ENCODE measurements at places on chromosomes 5 and 9.

DNA sequence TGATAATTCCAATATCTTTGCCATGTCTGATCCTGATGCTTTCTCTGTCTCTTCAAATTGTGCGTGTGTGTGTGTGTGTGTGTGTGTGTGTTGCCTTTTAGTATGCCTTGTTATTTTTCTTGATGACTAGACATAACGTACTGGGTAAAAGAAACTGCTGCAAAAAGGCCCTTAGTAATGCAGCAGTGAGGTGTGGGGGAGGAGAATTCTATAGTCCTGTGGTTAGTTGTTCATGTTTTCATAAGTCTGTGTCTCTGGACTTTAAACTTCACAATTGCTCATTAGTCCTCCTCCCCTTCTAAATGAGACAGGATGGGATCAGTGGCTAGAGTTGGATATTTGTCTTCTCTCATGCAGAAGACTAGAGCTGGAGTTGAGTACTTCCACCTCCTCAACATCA lies 346.2 kb upstream of the IRX1 start:
- DNase-seq: no peak

DNA sequence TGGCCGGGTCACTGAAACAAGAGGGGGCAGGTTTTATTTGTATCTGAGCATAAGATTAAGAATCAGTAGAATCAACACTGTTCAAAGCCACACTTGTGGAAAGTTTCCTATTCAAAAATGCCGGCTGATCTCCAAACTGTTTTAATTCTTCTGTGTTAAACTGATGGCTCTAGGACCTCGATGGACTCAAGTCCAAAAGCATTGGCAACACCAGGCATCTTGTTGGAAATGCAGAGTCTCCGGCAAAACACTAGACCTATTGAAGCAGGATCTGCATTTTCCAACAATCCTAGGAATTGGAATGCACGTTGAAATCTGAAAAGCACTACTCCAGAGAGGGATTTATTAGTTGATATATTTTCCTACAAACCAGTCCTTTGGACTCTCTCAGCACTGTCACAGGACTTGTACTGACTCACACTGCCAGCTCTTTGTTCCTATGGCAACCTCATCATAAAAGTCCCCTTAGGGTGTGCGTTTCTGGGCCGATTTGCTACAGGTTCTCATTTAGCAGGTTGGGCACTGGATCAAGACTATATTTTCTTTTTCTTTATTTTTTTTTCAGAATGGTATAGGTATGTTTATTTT lies 48.1 kb upstream of the PCA3 start:
- no peak for DNase-seq

DNA sequence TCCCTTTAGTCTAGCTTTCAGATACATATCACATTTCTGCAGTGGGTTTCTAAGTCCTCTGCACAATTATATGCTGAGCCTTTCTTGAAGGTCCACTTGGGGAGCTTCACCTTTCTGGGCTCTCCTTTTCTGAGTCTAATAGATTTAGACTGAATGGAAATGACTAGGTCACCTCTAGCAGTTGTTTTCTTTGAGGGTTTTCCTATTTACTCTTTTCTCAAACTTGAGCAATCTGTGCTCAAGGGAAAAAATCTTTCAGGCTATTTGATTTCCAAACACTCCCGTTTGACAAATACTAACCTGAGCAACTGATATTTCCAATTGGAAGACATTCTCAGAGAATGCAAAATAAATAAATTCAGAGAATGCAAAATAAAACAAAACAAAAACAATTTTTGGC lies 39.0 kb downstream of the ISOC1 start:
- DNase-seq: no peak

GRCh38 chr9:5971740-5972139 lies 43.7 kb downstream of the RANBP6 start:
- no peak for DNase-seq

- no peak for DNase-seq
These were observed 18.9 kb downstream of the CSF1R start for GRCh38 chr5:150067405-150067960.

- DNase-seq: peak; percentile 65
These were observed 11.8 kb upstream of the MRNIP start for GRCh38 chr5:179870403-179870903.

- no peak for DNase-seq
These were observed 69.2 kb downstream of the MRPL36 start for GRCh38 chr5:1730487-1730847.

DNA sequence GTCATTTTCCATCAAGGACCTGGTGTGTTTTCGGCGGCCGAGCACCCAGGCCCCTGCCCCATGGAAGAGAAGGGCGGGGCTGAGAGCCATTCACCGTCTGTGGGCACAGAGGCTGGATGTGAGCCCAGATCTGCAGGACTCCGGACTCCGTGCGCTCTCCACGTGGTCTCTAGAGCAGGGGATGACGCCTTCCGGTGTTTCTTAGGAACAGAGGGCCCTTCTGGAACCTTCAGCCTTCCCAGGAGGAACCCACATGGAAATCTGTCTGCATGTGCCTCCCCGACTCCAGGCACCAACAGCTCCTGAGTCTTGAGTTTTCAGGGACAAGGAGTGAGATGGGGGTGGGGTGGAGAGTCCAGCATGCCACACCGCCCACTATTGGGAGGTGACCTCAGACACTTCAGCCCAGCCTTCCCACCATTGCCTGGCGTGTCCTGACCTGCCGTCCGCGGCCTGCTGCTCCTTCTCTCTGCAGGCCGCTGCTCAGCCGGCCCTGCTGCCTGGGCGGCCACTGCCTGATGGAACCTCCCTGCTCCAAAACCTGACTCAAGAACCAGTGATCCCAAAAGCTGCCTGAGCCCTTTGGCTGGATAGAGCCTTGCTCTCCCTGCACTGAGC lies 2.4 kb upstream of the RXRA start:
- no peak for DNase-seq

DNA sequence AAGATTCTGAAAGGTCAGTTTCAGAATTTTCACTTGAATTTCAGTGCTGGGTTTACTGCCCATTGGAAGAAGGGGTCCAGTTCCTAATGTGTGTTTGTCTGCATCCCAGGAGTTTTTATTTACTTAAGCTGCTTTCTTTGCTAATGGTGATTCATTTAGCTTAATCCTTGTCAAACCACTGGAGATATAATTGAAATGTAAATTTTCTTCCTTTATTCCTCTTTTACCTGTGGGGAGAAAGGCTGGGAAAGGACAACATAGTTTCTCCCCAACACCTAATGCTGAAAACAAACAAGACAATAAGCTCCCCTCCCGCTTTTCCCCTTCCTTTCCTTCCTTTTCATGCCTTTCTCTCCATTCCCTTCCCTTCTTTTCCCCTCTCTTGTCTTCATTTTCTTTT lies 185.8 kb downstream of the KCTD16 start:
- no peak for DNase-seq

- peak; percentile 77 for DNase-seq
These were observed 42.4 kb downstream of the TRIO start for GRCh38 chr5:14185326-14186058.

- no peak for DNase-seq
These were observed 220.0 kb downstream of the SNCAIP start for GRCh38 chr5:122532035-122532434.

DNA sequence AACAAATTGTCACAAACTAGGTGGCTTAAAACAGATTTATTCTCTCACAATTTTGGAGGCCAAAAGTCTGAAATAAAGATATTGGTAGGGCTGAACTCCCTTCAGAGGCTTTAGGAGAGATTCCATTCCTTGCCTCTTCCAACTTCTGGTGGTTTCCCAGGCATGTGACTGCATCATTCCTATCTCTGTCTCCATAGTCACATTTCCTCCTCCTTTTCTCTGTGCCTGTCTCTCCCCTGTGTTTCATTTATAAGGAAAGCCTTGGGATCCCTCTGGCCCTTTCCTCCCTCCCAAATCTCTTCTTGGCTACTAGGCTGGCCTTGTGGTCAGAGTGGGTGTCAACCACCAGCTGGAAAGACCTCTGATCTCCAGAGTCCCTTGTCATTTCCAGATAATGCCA lies 78.2 kb downstream of the SNX18 start:
- DNase-seq: no peak

DNA sequence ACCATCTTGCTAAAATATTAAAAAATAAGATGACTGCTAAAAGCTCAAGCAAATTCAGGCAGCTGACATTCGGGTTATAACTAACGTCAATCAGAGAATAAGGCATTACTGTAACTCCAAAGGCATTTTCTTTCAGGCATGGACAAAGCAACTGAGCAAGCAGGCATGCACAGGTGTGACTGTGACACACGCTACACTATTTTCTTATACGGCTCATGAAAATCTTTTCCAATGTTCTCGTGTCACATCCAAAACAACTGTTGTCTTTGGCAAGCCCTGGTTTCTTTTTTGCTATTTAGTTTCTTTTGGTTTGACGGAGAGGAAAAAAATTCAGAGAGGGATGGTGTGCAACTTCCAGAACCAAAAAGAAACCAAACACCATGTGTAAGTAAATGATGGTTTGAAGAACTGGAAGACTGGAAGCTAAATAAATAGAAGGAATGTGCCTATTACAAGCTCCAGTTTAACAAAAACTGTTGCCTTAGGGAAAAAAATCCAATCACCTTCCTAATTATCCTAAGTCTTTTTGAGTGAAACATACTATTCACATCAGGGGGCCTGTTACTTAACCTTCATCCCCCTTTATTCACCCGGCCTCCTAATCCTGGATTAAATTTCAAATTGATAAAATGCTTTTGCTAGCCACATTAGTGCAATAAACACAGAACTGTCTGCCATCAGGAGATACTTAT lies 277.6 kb downstream of the PSAT1 start:
- no peak for DNase-seq

- DNase-seq: no peak
These were observed 41.9 kb upstream of the RIC1 start for GRCh38 chr9:5587024-5587423.

DNA sequence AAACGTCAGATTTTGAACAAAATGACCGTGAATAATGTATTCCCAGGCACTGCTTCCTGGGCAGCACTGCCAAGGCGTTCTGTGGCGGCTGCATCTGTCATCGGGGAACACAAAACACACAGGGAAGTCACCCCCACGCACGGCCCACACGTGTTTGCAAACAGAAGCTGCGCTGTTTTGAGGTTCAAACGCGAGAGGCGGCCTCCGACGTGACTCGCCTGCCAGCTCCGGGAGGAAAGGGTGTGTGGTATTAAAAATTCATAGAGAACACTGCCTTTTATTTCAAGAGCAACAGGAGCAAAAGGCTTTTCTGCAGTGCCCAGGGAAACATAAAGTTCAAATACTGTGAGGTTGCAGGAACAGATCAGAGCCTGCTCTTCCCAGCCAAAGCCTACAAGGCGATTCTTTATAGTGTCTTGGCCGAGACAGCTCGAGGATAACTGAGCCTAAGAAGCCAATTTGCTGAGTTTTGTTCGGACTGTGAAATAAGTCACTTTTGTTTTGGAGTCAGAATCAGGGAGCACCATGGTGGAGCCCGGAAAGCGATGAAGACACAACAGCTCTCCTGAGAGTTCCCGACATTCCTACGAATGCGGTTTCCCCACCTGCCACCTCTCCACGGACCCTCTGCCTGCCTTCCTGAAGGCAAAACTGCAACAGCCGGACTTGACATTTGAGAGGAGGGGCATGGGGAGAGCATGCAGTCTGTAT lies 115.3 kb upstream of the IRX2 start:
- no peak for DNase-seq

DNA sequence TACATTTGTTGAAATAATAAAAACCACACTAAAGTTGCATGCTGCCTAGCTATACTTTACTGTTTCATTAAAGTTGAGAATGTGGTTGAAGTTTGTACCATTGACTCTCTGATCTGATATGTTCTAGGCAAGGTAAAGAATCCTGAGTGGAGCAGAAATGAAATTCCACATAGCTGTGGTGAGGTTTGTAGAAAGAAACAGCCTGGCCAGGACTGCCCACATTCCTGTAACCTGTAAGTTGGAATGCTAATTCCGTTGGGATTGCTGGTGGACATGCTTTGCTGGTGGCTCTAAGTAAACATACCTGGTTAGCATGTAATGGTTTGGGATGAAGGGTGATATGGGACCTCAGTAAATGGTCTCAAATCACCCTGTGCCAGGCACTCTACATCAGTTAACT lies 16.8 kb downstream of the NFX1 start:
- no peak for DNase-seq

GRCh38 chr9:135818718-135819475 lies 88.4 kb downstream of the CAMSAP1 start:
- no peak for DNase-seq

GRCh38 chr5:16067415-16067814 lies 112.2 kb downstream of the MARCHF11 start:
- no peak for DNase-seq

- no peak for DNase-seq
These were observed 23.1 kb downstream of the CCNJL start for GRCh38 chr5:160289356-160289651.

- no peak for DNase-seq
These were observed 79.3 kb upstream of the SPEF2 start for GRCh38 chr5:35538198-35538931.

GRCh38 chr5:174273325-174273724 lies 227.8 kb downstream of the NSG2 start:
- DNase-seq: no peak

GRCh38 chr9:26013199-26013598 lies 335.0 kb upstream of the TUSC1 start:
- no peak for DNase-seq

Measured in A549 (cell line).